ENCODE measurements at places on chromosomes 2 and 18.

GRCh38 chr2:62408241-62408677, 97.7 kb downstream of the TMEM17 start:
- ATAC-seq = no peak

GRCh38 chr2:57906152-57906732, 140.4 kb upstream of the VRK2 start:
- peak; percentile 100 for ATAC-seq

DNA sequence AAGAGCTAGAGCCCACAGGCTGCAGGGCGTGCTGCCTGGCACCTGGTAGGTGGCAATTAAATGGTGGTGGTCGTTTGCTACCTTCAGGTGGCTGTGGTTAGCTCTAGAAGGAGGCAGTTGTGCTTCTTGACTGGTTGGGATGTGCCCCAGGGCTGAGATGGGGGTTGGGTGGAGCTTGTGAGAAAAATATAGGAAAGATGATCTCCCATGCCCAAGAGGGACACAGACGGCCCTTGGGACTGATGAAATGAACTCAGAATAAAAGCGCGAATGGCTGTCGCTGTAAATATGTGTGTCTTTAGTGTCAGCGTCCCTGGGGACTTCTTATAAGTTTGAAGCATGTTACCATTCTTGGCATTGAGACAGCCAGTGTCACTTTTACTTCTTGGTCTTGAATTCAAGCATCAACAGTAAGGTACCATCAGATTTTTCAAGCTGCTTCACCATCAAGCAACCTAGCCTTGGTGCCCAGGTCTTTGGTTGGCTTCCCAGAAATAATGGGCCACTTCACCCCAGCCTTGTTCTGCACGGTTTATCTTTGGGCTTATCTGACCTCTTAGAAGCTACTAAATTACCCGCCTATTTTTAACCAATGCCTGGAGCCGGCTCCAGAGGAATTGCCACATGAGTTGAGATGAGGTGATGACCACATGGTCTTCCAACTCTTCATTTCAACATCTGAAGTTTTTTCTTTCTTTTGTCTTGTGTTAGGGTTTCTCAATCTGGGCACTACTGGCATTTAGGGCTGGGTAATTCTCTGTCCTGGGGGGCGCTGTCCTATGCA, 11.9 kb downstream of the LRRFIP1 start:
- ATAC-seq = no peak

DNA sequence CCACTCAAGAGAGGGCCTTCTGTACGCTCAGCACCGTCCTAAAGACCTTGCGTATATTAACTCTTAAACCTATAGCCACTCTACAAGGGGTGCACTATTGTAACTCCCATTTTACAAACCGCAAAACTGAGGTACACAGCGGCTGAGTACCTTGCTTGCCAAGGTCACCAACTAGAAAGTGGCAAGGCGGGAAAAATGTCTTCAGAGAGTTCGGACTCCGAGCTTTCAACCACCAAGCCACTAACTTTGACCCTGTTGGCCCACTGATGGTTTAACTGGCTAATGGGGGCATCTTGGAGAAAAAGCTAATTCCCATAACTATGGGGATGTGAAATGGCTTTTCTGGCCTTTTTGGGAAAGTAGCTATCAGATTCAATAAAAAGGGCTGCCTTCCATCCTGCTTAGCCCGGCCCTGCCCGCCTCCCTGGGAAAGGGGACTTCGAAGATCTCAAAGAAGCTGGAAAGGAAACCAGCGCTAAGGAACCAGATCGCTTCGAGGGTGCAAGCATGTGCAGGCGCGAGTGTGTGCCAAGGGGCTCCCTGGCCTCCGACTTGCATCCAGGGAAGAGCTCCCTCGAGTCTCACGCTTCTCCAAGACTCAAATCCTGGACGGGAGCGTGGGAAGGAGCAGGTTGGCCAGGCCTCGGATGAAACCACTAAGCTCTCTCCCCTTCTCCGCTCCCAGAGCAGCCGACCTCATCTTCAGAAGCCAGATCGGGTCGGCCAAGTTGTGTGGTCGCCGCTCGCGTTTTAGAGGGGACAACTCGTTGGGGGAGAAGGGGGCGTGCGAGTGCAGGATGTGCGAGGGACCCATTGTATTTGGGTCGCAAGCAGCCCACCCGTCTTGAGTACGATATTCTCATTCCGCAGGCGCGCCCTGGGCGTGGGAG, 2.2 kb upstream of the SP5 start:
- no peak for ATAC-seq

DNA sequence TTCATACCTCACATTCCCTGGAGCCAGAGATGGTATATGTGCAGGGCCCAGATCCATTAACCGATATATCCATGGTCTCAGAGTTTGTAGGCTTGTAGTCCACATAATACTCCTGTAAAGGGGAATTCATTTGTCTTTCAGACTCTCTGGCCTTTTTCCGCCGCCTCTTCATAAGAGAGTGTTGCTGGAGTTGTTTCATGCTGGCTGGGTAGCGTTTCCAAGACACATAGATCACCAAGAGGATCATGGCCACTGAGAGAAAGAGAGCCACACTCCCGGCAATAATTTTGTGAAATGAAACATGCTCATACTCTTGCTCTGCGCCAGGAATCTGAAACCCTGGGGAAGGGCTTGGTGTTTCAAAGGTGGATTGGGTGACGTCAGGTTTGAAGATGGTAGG, 3.9 kb downstream of the LRRTM4 start:
- no peak for ATAC-seq

DNA sequence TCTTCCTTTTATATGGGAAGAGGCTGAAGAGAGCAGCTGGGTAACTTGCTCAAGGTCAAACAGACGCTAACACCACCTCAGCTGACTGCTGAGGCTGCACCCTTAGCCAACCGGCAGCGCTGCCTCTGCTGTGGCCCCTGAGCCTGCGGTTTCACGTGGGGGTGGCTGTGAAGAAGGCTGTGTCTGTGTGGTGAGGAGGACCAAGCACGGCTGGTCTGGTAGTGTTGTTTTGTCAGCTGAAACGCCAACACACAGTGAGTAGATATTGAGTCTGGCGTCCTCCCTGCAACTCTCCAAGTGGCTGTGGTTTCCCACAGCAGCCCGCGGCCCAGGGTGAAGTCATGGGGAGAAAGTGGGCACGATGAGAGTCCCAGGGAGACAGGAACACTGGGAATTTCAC, 69.6 kb downstream of the THNSL2 start:
- ATAC-seq = no peak

- no peak for ATAC-seq
These were observed 54.0 kb upstream of the GPR75 start for GRCh38 chr2:53913721-53914120.

DNA sequence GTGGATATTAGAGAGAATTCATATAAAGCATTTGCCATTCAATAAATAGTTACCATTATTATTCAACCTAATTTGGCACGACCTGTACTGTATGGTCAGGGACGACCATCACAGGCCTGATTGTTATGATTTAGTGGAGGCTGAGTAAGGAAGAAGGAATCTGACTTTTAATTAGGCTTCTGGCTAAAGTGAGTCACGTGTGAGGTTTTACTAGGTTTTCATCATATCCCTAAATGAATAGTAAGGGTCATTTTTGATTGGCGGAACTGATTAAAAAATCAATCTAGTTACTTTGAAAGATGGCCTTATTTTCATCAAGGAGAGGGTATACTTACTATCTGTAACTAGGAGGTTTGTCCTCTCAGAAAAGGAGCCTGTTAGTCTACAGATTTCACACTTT, 143.4 kb downstream of the ADCYAP1 start:
- no peak for ATAC-seq

DNA sequence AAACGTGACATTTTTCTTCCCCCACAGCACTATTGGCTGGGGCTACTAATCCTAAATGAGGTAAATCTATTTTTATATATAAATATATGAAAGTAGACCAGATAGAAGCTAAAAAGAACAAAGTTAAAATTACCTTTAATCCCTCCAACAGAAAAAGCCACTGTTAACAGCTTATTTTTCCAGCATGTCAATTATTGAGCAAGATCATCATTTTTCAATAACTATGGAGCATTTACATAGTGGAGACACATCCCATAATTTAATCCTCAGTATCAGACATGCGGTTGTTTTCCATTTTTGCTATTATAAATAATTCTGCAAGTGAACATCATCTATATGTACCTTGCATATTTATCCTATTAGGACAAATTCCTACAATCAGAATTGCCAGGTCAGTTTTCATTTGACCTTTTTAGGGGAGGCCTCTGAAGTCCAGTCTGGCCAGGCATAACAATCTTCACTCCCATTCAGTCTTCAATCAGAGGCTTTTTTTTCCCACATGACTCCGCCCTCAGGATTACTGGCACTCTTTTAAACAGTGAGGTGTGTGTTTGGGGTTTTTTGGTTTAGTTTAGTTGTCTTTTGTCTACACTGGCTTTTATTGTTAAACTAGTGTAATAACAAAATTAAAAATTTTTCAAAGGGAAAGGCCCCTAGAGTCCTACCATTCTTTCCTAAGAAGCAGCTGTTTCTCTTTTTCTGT, 29.2 kb downstream of the SMARCAL1 start:
- no peak for ATAC-seq

GRCh38 chr18:32588191-32588590, 117.5 kb upstream of the GAREM1 start:
- no peak for ATAC-seq

DNA sequence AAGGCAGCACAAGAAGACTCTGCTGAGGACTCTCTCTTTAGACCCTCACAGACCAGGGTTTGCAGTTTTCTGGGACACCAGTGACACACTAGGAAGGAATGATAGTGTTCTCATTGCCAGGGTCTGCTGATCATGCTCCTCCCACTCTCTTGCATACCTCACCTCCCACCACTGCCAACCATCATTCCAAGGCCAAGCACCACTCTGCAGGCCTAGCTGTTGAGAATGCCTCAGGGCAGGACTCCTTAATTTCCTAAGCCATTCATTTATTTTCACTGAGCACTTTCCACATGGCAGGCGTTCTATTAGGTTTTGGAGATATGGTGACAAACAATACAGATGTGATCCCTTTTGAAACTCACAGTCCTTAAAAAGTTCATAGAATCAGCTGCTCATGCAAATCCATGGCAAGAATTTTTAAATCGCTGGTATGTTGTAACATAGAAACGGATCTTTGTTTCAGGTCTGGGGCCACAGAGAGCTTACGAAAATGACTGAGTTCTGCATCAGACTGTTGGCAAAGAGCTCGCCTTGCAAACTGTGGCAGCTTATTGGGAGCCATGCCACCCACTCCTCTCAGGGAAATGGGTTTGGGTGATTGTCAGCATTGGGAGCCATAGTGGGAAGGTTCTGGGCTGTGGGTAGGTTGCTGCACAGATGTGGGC, 78.5 kb downstream of the XDH start:
- peak; percentile 24 for ATAC-seq

DNA sequence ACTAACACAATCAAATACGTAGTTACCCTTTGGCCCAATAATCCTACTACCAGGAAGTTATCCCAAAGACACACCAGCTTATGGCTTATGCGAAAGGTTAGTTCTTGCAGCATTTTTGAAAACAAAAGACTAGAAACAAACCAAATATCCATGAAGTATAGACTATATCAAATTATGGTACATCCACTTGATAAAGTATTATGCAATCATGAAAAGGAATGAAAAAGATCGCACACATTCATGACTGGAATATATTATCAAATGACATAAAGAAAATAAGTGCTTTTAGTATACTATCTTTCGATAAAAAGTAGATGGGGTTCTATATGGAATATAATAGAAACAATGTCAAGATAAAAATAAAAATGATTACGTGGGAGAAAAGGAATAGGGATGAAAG, 78.2 kb downstream of the COBLL1 start:
- ATAC-seq = no peak

DNA sequence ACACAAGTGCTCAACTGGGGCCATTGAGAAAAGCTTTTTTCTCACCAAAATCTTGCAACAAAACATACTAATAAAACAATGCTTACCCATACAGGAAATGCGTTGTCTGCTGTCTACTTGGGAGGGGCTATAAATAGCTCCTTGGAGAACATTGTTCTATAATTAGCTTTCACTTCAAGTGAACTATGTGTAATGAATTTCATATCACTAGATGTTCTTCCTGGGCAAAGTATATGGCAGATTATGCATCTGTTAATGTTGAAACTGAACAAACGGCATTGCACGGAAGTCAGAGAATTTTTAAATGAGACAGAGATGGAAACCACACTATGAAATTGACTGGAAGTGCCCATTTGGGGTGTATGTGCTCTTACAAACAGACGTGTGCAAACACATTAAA, 6.4 kb upstream of the NPAS2 start:
- ATAC-seq = peak; percentile 31

DNA sequence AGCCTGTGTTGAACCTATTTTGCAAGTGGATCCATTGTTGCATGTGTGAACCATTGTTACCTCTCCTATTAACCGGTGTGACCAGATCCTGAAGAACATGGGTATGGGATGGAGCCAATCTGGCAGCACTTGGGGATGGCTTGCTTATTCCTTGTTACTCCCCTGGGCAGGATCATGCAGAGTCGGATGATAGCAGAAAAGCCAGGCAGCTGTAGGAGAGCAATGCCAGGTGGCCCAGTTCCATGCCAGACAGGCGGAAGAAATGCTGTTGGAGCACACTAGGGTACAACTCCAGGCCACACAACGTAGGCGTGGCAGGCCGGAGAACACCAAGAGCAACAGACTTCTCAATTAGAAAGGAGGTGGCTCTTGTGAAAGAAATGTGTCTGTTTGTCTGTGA, 16.3 kb upstream of the MYO1B start:
- no peak for ATAC-seq

DNA sequence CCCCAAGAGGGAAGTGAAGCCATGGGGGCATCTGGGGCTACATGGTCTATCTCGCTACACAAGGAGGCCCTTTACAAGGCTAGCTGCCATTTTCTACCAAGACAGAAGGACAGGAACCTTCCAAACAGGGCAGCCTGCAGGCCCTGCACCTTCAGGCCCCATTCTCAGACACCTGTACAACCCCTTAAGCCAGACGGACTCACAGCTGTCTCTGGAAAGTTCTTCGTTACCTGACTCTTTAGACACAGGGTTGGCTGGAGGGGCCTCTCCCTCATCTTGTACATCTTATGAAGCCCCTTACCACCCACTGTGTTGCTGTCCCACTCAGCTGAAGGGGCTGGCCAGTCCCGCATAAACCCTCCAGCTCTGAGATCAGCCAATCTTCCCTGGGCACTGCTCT, 17.2 kb downstream of the TMEM127 start:
- ATAC-seq = no peak

DNA sequence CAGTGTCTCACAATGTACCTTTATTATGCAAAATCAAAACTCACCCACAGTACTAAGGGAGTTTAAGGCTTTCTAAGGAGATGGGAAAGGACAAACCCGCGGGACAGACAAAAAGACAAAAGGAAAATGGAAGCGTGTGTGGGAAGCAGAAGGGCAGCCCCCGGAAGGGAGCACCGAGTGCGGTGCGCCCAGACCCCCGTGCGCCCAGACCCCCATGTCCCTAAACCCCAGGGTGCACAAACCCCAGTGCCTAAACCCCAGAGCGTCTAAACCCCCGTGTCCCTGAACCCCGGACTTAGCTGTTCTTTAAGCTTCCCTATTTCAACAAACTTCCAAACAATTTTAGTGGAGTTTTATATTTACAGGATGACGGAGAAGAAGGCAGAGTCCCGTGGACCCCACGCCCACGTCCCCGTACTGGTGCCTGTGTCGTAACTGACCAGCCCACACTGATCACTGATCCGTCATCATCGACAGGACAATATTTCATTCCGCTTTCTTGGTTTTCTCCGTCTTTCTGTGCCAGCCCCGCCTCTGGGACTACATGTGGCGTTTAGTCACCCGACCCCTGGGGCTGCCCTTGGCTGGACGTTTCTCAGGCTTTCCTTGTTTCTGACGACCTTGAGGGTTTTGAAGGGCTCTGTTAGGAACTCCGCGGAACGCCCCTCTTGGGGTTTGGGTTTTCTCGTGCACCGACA, 76.9 kb downstream of the RTP5 start:
- ATAC-seq = no peak

- no peak for ATAC-seq
These were observed 268.9 kb downstream of the NDUFA10 start for GRCh38 chr2:239756031-239756789.

- ATAC-seq = peak; percentile 42
These were observed at the start of gene SDC1 for GRCh38 chr2:20224716-20225293. Gene SDC1, minus strand, starts transcription at chr2:20225130. Its CDS starts 263 bp downstream, at chr2:20224867.

All from SK-N-SH treated with all-trans-retinoic acid at 6 μM for 48 hours (cell line).